ENCODE measurements at places on chromosomes 2 and 18.

DNA sequence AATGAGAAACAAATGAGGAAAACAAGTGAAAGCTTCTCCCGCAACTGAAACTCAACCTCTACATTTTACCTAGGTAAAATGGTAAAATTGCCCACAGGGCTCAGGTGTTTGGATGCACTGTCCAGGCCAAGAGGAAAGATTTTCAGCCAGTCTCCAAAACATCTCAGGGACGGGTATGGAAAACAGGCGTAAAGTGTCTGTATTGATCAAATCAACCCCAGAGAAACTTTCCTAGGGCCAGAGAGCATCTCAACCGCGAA is 361 bp upstream of the HAT1 start:
- DNase-seq: no peak

GRCh38 chr18:74468547-74469061 is 11.5 kb upstream of the DIPK1C start:
- peak; percentile 39 for DNase-seq

DNA sequence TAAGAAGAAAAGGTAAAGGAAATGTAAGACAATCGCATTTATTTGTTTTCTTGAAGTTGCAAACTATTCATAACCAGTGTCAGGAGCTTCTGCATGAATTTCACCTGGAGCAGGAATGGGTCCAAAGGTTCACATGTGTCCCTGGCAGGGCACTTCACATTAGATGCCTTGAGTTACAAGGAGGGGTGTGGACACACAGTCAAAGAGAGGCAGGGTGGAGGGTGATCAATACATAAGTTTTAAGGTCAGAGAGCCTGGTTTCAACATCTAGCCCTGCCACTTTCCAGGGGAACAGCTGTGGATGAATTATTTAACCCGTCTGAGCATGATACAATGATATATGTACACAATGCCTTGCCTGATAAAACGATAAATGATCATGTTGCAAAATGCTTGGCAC is 321.4 kb downstream of the CYP26B1 start:
- no peak for DNase-seq

DNA sequence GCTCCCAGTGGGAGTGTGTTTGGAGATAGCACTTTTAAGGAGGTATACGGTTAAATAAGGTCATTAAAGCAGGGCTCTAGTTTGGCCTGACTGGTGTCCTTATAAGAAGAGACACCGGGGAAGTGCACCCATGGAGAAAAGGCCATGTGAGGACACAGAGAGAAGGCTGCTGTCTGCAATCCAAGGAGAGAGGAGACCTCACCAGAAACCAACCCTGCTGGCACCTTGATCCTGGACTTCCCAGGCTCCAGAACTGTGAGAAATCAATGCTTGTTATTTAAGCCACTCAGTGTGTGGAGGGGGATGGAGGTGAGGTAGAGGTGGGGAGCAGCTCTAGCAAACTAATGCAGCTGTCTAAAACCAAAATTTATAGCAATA is 62.0 kb downstream of the RPL31 start:
- no peak for DNase-seq

GRCh38 chr2:104318001-104318665 is 535.8 kb upstream of the POU3F3 start:
- no peak for DNase-seq

Data from glomerular endothelial cell (primary cell).